ENCODE measurements at places on chromosomes 1 and 21.

GRCh38 chr1:22801761-22802160, 91.1 kb downstream of the EPHB2 start:
- DNase-seq, result no peak

- DNase-seq, result no peak
Measured at GRCh38 chr1:21875621-21876063, 61.5 kb downstream of the HSPG2 start.

- no peak for DNase-seq
Measured at GRCh38 chr1:179087665-179088064, 5.8 kb downstream of the TOR3A start.

DNA sequence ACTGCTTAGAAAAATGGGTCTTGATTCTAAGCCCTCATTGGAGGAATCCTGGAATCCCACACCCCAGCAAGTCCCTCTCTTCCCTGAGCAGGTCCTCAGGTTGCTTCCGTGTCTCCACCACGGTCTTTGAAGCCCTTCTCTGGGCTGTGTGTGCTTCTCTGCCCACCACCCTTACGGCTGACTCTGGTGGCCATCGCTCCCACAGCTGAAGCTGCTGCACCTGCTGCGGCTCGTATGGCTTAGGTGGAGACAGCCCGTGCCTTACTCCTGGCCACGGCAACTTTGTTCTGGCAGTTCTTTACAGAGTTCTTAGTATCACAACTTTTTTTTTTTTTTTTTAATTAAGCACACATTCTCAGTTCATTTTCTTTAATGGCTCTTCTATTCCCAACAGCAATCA, 10.9 kb upstream of the KIF26B start:
- DNase-seq, result no peak

- DNase-seq, result no peak
Measured at GRCh38 chr1:62991152-62991551, 207.2 kb downstream of the ATG4C start.

- DNase-seq, result no peak
Measured at GRCh38 chr1:66492424-66492823, 41.5 kb upstream of the SGIP1 start.

DNA sequence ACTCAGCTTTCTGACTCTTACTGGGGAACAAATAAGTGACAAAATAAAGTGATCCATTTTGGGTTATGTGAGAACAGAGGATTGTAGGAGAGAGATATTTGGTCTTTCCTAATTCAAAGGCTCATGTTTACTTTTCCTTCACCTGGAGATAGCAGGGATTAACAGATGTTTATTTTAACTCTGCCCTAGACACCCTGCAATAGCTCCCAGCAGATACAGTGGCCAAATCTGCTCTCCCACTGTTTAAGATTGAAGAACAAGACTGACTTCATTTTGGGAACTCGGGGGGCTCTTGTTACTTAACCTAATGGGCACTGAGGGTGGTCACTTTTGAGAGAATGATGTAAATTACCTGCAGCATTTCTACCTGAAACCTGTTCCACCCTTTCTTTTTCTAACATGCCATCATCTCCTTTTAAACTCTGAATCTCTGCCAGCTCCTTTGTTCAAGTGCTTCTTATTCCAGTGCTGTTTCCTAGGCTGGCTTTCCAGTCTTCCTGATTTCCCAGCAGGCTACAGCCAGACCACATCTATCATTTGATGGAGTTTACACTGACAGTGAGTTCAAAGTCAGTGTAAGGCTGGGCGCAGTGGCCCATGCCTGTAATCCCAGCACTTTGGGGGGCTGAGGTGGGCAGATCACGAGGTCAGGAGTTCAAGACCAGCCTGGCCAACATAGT, 90.0 kb downstream of the SELENOF start:
- no peak for DNase-seq

GRCh38 chr1:197341626-197342025, 73.6 kb downstream of the CRB1 start:
- no peak for DNase-seq

- no peak for DNase-seq
Measured at GRCh38 chr1:29648798-29649188, 412.5 kb downstream of the PTPRU start.

DNA sequence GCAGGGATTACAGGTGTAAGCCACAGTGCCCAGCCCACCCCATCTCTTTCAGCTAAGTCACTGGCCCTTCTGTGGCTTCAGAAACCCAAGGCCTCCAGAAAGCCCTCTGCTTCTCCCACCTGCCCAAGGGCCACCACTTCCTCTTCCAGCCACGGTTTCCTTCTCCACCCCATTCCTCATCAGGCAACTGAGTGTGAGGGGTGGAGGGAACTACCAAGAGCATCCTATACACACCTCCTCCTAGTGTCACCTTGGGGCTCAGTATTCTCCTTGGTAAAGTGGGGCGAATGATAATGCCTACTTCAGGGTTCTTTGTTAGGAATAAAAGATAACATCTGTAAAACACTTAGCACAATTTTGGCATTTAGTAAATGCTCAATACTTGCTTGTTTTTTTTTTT, 30.0 kb downstream of the KNCN start:
- no peak for DNase-seq

- no peak for DNase-seq
Measured at GRCh38 chr1:162026881-162027280, 3.2 kb upstream of the OLFML2B start.

- DNase-seq, result no peak
Measured at GRCh38 chr1:2318314-2319278, 72.8 kb downstream of the MORN1 start.

GRCh38 chr1:231806623-231807495, 180.3 kb downstream of the DISC1 start:
- DNase-seq, result no peak

- DNase-seq, result no peak
Measured at GRCh38 chr1:10324627-10325026, 74.2 kb upstream of the PGD start.

DNA sequence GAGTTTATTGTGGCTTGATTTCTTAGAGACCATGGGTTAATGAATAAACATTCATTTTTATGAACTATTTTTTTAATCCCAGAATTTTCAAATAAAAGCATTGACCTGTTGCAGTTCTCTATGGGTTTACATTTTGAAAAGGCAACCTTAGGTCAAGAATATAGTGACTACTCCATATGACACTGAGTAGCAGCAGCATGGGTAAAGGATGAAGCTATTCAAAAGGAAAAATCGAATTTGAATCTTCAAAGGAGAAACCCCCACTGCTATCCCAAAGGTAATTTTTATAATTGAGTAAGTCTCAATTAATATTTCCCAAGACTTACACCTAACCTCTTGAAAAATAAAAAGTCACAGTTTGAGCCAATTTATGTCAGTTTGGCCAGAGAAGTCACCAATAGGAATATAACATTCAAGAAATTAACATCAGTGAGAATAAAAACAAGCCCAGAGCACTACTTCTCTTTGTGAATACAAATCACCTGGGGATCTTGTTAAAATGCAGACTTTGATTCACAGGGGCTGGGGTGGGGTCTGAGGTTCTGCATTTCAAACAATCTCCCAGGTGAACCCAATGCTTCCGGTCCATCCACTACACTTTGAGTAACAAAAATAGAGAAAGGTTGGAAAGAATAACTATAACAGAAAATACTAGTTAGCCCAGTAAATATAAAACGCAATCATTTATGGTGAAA, 39.8 kb downstream of the USP1 start:
- no peak for DNase-seq

DNA sequence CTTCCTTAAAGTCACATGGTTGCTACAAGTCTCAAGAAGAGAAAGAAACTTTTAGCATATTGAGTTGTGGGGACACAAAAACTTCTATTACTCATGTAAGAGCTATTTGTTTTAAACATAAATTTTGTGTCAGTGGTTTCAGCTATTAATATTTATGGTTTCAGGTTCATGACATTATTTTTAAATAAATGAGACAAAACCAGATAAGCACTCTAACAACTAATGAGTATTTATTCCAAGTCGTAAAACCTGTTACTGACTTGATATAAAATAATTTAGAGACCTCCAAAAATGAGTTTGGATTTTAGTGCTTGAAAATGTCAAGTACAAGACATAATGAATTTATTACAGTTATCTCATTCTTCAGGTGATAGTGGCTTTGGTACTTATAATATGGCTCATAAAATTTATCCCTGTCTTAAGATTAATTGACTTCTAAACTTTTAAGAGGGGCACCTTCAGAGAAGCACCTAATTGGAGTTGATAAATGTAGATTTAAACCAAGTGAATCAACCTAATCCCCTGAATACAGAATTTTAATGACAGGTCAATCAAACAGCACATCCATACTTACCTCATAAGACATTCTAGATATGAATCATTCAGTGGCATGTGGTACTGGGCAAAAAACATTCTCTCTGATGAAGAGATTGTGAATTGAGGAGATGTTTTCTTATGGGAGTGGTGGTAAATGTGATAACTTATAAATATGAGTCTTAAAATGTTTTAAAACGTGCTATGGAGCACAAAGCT, 167.7 kb upstream of the PTGFR start:
- DNase-seq, result no peak

- no peak for DNase-seq
Measured at GRCh38 chr1:158149175-158149574, 31.5 kb upstream of the CD1D start.

DNA sequence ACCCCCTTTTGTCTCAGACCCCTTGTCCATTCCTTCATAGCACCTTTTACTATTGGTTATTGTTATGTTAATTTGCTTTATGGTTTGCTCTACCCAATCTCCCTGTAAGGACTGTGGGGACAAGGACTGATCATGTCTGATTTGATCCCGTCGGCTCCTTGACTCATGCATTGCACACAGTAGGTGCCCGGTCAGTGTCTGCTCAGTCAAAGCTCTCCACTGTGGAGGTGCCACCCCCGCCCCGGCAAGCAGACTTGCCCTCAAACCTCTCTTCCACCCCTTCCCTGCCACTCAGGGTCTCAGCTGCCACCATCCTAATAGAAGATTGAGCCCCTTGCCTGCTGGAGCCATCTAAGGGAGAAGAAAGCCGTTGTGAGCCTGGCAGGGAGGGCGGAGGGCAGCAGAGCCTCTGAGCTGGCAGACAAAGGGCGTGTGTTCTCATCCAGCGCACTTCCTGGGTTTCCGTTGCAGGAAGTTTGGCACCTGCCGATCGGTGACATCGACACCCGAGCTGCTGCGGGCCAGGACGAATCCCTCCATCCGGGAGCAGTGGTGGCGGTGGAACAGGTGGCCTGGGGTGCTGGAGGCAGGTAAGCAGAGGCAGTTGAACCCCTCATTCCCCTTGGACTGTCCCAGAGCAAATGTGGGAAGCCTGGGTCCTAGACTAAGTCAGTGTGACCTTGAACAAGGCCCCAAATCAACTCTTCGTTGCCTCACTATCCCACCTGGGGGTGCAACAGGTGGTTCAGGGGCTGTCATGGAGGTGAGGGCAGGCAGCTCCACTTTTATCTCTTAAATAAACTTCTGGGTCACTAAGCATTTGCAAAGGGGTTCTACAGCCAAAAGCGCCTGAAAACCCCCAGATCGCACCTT, 2.2 kb upstream of the FBLIM1 start:
- DNase-seq, result no peak

- DNase-seq, result no peak
Measured at GRCh38 chr1:112594208-112594876, 24.6 kb downstream of the ST7L start.

GRCh38 chr21:46662367-46662654, 26.8 kb downstream of the PRMT2 start:
- no peak for DNase-seq

DNA sequence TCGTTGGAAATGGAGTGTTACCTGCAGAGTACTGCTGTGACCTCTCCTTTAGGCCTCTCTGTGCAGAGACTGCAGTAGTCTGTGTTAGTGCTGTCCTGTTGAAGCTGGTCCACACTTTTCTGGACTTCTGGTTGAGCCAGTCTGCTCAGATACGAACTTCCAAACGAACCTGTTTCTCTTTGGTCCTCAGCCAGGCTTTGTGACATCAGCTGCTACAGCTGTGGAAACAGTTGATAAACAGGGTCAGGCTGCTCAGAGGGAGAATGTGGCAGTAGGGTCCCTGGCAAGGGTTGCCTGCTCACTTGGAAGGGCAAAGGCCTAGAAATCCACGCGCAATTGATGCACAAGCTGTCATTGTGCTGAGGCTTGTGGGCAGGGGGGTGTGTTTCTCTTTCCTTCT, 98.8 kb downstream of the NOS1AP start:
- DNase-seq, result no peak

- no peak for DNase-seq
Measured at GRCh38 chr1:209454340-209454994, 129.0 kb upstream of the CAMK1G start.

DNA sequence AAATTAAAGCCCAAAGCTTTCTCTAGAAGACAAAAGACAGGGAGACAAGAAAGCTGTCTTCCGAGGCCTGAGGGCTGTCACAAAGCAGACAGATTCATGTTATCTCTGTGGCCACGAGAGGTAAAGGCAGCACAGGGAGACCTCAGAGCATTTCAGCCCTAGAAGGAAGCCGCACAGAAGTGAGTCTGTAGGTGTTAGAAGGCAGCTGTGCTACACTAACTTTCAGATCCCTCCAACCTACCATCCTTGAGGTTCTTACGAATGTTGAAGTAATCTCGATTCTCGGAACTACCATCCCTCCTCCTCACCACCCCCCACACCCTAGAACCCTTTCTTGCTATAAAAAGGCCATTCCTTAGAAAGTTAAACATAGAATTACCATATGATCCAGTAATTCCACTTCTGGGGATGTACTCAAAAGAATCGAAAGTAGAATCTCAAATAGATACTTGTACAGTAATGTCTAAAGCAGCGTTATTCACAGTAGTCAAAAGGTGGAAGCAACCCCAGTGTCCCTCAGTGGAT, 21.5 kb upstream of the LYST start:
- no peak for DNase-seq

GRCh38 chr1:29801003-29801402, 564.7 kb downstream of the PTPRU start:
- no peak for DNase-seq

DNA sequence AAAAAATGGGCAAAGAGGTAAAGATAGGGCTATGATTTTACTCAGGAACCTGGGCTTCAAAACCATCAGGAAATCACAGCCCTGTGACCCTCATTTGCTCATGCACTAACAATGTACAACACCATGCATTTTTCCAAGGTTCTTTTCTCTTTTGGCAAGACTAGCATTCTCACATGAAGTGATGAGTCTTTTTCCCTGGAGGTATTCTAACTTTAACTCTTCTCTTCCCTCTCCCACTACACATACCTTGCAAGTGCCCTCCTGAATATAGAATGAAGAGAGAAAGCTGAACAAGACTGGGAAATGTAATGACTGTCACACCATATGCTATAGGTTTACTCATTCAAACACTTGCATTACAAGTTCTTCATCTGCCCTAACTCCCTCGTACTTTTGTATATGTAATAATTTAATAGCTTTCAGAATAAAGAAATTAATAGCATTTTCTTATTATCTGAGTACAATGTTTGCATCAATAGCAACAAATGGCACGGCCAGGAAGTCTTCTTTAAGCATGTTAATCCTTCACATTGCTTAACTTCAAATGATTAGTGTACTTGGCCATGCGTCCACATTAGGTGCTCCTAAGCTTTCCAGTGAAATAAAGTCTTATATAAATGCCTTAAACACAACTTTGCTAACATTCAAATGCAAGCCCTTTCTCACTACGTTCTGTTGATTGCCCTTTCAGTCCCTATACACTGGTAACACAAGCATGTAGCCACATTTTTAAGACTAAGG, 1.8 kb downstream of the NIBAN1 start:
- no peak for DNase-seq

GRCh38 chr1:145858238-145858900, 512 bp downstream of the PIAS3 start:
- DNase-seq, result no peak
